ENCODE measurements at places on chromosomes 1 and 21.

GRCh38 chr1:62437273-62437940 is 558 bp downstream of the USP1 start:
- DNase-seq, result peak; percentile 49

- DNase-seq, result no peak
These were observed 11.9 kb upstream of the TMEM61 start for GRCh38 chr1:54968551-54968950.

DNA sequence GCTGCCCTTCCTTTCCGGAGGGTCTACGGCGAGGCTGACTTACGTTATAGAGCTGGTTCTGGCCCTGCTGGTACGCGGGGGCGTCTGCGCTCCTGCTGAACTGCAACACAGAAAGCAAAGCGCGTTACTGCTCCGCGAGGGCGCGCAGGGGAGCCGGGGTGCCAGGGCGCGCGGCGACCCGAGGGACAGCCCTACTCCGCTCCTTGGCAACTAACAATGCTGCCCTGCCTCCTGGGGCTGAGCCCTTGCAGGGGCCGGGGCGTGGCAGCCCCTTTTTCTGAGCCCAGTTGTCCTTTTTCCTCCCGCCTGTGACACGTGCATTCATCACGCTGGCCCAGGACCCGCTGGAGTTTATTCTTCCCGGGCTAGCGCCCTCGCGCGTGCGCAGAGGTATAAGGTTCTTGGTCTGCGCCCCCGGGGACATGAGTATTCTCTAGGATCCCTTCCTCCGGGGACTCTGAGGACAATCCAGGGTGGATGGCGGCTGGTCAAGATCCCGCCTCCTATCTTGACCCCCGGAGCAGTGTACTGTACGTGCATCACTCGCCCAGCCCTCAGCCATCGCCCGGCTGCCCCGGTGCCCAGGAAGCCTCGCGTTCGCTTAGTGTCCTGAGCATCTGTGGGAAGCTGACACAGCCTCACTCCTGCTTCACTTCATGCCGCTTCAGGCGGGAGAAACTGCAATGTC is 78.9 kb downstream of the CD247 start:
- DNase-seq, result peak; percentile 54

- no peak for DNase-seq
These were observed 18.7 kb downstream of the AK5 start for GRCh38 chr1:77300566-77300965.

GRCh38 chr1:175129997-175130648 is 62.5 kb downstream of the KIAA0040 start:
- no peak for DNase-seq

DNA sequence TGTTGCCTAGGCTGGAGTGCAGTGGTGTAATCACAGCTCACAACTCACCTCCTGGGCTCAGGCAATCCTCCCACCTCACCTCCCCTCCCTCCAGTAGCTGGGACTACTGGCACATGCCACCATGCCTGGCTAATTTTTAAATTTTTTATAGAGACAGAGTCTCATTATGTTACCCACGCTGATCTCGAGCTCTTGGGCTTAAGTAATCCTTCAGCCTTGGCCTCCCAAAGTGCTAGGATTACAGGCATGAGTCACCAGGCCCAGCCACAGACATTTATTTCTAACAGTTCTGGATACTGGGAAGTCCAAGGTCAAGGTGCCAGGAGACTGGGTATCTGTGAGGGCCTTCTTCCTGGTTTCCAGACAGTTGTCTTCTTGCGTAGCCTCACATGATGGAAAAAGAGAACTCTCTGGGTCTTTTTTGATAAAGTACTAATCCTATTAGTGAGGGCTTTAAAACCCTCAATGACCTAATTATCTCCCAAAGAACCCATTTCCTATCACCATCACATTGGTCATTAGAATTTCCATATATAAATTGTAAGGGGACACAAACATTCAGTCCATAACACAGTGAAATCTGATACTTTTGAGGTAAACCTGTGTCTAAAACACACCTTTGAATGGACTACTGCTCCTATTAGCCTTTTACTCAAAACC is 67.9 kb downstream of the PHACTR4 start:
- no peak for DNase-seq

DNA sequence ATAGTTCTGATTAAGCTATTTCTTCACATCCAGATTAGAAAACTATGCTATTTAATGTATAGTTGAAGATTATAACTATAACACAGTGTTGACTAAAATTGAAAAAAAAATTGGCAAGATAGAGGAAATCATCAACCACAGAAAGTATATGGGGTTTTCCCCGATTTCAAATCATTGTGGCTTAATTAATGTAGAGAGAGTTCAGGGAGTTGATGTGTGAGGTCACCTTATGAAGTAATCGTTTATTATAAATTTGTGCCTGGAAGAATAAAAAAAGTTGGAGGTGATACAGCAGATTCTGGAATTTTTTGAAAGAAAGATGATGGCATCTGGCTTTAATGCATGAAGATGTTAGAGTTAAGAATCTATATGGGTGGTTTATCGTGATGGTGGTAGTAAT is 84.3 kb downstream of the PTGS2 start:
- DNase-seq, result no peak

DNA sequence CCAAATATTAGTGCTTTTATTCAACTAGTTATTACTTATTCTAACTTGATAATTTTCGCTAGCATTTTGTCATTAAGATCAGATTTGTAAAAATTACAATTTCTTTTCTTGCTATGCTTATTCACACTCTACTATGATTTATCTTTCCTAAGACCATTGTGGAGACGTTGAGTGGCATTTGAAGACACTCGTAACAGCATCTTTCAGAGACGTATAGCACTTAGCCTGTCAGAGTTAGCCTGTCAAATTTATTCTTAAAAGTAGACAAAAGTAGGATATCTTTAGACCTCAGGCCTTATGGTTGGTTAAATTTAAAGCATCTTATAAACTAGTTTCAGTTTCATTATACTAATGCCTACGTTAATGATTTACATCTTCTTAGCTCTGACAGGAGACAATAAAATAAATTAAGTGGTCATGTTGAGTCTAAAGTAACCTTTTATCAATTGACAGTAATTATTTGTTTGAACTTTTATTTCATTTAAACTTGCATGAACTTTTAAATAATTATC is 1410.1 kb downstream of the MRPL39 start:
- DNase-seq, result no peak

DNA sequence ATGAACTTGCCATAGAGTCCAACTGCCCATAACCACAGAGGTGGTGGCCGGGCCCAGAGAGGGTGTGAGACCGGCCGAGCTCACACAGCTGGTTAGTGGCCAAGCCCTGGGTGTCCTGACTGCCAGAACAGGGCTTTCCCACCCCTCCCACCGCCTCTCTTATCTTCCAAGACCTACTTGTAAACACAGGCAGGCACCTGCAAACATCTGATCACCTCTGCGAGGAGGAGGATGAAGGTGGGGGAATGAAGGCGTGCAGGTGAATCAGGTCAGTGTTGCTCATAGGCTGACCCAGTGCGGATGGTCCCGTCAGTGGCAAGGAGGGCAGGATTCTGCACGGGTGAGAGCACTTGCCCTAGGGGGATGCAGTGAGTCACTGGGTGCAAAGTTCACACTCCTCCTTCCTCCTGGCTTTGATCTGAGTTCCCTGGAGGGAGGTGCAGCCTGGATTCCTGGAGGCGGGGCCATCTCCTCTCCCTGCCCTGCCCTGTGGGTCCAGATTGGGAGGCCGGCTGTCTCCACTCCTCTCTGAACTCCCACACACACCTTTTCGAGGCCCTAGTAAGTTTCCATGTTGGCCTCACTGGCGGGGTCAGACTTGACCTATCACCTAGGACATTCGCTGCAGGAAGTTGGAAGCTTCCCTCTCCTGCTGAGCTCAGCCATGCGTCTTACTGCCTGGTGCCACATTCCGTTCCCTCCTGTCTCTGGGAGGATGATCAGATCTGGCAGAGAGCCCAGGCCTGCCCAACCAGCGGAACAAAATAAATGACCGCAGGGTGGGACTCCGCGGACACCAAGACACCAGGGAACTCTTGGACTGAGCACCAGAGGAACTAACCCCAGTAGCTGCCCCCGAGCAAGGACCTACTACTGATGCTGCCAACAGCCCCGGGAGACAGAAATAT is 7.3 kb downstream of the UQCRHL start:
- no peak for DNase-seq

GRCh38 chr1:29648026-29648425 is 411.7 kb downstream of the PTPRU start:
- no peak for DNase-seq

DNA sequence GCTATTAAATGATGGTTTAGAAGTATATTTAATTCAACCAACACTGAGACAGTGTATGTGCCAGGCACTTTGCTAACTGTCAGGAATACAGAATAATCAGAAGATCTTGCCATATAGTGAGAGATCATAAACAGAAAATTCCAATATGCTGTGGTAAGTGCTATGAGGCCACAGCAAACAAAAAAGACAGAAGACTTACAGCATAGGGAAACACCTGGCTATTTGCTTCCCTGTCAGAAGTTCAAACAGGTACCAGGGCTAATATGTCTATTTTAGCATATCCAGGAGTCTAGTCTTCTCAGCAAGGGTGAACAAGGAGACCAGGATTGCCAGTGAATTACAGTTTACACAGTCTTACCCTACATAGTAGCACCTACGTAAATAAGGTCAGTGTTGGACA is 30.4 kb downstream of the TRIT1 start:
- no peak for DNase-seq

- DNase-seq, result peak; percentile 77
These were observed 734.2 kb upstream of the ADAMTS5 start for GRCh38 chr21:27700974-27701614.

GRCh38 chr1:110556471-110556807 is 37.5 kb upstream of the KCNA10 start:
- no peak for DNase-seq

GRCh38 chr1:88394958-88395357 is 289.1 kb upstream of the PKN2 start:
- no peak for DNase-seq

- DNase-seq, result no peak
These were observed 125.2 kb upstream of the KIAA0040 start for GRCh38 chr1:175317779-175318178.

DNA sequence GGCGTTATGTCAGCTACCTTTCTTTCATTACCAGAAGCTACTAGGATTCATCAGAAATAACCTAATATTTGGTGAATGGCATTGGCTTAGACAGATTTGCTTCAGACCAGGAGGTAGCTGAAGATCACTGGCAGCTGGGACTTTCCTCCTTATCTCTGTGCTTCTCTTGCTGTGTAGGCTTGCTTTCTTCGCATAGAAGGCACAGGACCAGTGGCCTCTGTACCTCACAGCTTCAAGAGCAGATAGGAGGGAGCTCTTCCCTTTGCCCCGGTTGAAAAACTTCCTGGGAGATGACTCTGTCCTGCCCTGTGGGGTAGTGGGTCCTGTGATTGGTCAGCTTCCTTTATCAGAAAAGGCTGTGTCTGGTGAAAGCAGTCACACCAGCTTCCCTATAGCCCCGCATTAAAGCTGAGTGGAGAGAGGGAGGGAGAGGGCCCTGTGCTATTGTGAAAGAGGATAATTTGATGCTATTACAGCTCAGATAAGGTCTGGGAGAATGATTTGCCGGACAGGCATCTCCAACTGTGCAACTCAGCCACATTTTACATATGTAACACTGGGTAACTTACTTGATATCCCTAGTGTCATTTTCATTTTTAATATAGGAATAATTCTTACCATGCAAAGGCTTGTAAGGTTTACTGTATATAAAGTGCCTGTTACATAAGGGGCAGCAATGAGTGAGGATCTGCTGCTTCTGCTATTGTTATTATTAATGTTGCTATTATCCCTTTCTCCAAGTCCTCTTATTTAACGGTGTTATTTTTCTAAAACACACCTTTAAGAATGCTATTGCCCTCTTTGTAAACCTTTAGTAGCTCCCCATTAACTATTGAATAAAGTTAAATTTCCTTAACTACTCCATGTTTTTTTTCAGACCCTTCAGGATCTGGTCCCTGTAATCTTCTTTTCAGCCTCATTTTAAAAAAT is 31.6 kb downstream of the OSBPL9 start:
- DNase-seq, result no peak

DNA sequence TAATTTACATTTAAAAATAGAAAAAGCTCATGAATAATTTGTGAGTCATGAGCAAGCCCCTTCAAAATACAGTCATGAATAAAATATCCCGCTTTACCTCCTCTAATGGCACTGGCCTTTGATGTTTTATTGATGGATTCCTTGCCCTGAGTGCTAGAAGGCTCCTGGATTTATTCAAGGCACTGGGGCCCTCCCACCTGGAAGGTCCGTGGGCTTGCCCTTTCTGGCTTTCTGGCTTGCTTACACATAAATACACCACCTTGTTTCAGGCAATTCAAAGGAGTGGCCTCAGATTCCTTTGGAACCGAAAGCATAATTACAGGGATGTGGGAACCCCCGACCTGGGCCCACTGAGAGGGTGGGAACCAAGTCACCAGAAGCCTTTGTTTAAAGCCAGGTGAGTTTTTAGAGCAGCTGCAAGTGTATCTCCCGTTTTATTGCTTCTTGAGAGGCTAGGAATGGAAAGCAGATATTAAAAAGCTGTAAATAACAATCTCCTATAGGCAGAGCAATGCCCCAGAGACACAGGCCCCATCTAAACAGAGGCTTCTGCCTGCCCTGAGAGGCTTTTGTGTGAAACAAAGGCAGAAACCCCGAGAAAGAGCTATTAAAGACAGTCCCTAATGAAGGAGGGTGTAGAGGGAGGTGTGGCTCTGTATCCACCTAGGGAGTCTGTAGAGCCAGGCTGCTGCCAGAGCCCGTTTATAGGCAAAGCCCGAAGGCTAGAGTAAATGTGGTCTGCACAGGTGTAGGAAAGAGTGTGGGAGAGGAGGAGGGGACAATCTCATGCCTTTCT is 126.4 kb downstream of the FAM78B start:
- DNase-seq, result no peak

- DNase-seq, result no peak
These were observed 7.9 kb upstream of the BACE2 start for GRCh38 chr21:41160036-41160435.

DNA sequence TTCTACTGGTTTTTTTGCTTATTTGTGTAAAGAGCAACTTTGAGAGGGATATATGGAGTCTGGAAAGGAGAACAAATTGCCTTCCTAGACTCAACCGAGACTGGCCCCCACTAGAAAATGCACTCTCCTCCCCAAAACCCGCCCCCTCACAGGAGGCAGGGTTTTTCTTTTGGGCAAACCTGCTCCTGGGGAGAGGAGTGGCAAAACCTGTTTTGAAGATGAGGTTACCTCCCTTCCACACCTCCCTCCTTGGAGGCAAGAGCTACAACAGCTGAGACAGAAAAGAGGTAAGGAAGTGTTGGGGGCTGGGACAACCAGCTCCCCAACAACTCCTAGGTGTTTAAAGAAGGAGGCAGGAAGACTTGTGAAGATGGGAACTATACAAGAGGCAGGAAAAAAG is at the start of gene BNIPL:
Gene BNIPL, plus strand, starts transcription at position 231 of the 400 bp plus-strand sequence. Its CDS starts 140 bp downstream, at position 371.
- no peak for DNase-seq

All from activated CD4-positive, alpha-beta T cell treated with anti-CD3 and anti-CD28 coated beads for 48 hours (primary cell).